Hematopoietic multipotent progenitor cell treated with erythropoietin and hydrocortisone succinate and interleukin-3 and kit ligand, for 4 days (in vitro differentiated cells): ENCODE measurements at places on chromosomes 6 and 20.
A peak's percentile ranks its signal among the peaks of the same experiment; 100 is the strongest.

DNA sequence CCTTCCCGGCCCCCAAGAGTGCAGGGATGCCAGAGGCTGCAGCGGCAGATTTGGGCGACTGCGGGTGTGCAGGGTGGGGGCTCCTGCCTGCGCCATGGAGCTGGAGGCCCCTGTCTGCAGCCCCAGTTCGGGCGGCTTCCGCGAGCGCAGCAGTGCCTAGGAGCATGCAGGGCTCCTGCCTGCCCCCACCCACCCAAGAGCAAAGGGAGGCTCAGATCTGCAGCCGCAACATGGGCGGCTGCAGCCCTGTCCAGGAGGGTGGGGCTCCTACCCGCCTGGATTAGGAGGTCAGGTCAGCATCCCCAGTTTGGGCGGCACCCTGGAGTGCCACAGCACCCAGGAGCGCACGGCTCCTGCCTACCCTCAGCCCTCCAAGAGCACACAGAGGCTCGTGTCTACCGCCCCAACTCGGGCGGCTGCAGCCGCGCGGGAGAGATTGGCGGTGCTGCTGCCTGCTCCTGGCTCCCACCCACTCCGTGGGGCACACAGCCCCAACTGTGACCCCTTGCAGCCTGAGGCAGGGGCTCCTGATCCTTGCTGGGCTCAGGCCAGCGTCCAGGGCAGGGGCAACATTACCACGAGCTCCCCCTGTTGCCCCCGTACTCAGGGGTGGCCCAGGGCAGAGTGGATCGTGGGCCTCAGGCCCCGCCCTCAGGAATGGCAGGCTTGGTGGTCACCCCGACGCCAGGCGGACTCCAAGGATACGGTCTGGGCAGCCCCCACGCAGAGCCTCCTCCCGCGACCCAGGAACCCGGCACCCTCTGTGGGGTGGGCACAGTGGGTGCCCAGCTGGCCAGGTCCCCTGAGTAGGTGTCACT is 55.5 kb upstream of the UNC93A start:
- no peak for DNase-seq

DNA sequence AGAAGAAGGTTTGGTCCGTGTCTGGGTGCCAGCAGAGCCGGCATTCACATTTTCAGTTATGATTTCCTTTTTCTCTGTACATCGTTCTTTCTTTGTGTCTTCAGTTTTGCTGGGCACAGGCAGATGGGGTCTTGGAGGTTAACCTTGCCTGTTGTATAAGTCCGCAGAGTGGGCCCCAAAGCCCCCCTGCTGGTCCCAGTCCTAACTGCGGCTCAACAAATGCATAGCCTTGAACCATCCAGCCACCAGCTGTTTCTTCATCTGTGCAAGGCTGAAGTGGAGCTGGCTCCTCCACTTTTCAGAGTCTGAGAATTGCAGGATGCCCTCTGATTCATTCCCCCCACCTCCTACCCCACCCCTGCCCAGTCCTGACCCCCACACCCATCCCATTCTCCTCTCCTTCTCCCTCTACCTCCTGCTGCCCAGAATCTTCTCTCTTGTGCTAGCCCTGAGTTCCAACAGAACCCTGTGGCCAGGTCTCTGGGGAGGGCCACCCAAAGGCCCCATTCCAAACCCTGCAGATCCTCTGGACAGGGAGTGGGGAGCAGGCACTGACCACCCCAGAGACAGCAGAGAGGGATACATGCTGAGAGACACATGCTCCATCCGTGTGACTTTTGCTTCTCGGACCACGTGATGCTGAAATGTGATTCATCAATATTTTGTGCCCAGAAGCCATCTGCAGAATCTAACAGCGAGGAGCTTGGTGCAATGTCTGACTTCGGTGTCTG is 386.5 kb upstream of the SULF2 start:
- no peak for DNase-seq

GRCh38 chr6:12890171-12890790 is 173.7 kb downstream of the PHACTR1 start:
- peak; percentile 44 for DNase-seq

DNA sequence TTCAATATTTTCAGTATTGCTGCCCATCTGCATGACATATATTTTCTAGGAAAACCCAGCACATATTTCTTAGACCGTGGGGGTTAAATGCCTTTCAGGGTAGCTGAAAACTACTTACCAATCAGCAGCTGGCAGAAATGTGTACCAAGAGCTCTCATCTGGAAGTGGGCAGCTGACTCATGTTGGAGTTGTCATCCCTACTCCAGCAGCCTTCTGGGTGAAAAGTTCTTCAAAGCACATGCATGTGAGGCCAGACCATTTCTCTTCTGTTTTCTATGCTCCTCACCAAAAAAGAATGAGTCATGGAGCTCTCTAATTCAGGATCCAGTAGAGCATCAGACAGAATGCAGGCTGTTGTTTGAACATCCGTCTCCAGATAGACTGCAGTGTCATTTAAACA is 135.5 kb downstream of the PAX1 start:
- DNase-seq = no peak

DNA sequence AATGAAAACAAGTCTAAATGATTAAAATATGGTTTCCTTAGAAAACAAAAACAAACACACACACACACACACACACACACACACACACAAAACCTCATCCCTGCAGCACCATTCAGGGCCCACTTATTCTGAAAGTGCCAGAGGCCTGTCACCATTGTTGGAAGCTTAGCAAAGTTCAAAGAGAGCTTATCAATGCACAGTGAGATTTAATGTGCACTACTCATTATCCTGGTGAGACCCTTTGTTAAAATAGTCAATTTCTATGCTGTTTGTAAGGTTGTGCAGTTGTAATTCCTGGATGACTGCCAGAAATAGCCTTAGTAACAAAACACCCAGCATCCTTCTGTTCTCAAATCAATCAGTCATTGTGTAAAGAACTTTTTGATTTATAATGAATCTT is 482.9 kb downstream of the GRIK2 start:
- no peak for DNase-seq

GRCh38 chr6:170542031-170542719 is 10.9 kb downstream of the PSMB1 start:
- DNase-seq = no peak

- no peak for DNase-seq
These were observed 118.0 kb upstream of the THEMIS start for GRCh38 chr6:128018821-128019220.

DNA sequence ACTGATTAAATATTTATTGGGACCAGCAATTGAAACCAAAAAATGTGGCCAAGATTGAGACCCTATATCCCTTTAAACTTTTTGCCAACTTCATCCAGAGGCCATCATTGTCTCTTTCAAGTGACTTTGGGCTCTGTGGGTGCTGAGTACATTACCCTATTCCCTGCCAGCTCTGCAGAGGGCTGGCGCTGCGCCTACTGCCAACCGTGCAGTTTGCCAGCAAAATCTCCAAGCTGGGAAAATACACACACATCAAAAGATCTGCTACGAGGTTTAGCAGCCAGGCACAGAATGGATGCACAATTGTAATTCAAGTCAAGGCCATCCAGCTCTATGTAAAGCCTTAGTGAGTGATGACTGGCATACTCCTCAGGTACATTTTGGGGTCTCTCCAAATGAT is 125.0 kb downstream of the CBLN4 start:
- DNase-seq = no peak

- no peak for DNase-seq
These were observed 119.7 kb downstream of the SH3BGRL2 start for GRCh38 chr6:79750806-79751205.
